ENCODE measurements at places on chromosomes 7 and 10. TPM values are rescaled to one million over a fixed set of nuclear protein-coding genes. Genes with fewer than 3 reads are reported as not detected.

DNA sequence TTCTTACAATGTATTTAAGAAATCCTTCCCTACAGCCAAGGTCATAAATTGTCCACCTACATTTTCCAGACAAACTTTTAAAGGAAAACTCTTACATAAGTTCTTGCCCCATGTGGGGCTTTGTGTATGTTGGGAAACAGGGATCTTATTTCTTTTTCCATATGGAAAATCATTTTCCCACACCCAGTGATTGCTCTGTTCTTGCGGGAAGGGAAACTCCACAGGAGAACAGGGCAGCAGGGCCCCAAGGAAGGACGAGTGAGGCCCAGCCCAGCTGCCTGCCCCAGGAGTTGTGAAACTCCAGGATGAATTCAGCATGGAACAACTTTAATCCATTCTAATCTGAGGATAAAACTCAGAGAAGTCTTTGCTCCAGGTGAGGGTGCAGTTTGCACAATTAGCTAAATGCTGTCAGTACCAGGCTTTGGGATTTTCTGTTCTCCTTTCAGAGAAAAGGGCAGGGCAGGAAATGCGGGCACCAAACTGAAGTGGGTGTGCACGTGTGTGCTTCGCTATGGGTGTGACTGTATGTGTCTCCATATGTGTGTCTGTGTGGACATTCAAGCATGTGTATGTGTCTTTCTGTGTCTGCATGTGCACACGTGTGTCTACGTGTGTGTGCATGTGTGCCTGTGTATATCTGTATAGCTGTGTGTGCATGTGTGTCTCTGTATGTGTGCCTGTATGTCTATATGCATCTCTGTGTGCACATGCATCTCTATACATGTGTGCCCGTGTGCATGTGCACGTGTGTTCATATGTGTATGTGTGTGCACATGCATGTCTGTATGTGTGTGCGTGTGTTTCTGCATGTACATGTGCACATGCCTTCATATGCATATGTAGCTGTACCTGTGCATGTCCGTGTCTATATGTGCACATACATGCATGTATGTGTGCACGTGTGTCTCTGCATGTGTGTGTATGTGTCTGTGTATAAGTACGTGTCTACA is 102.0 kb upstream of the FAM20C start:
- DNase-seq = peak; percentile 24

DNA sequence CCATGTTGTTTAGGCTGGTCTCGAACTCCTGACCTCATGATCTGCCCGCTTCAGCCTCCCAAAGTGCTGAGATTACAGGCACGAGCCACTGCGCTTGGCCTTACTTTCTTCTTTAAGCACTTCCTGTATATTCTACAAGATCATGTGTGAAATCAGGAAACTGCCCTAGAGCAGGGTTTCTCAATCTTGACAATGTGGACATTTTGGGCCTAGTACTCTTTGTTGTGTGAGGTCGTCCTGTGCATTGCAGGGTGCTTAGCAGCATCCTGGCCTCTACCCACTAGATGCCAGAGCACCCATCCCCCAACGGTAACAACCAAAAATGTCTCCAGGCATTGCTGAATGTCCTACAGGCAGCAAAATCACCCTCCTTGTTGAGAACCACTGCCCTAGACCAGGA is 24.7 kb downstream of the RRP12 start:
- no peak for DNase-seq

GRCh38 chr10:78211561-78212051 is 177.9 kb downstream of the RPS24 start:
- DNase-seq = peak; percentile 55

- no peak for DNase-seq
Measured at GRCh38 chr10:113003052-113003451, 53.0 kb downstream of the TCF7L2 start.

DNA sequence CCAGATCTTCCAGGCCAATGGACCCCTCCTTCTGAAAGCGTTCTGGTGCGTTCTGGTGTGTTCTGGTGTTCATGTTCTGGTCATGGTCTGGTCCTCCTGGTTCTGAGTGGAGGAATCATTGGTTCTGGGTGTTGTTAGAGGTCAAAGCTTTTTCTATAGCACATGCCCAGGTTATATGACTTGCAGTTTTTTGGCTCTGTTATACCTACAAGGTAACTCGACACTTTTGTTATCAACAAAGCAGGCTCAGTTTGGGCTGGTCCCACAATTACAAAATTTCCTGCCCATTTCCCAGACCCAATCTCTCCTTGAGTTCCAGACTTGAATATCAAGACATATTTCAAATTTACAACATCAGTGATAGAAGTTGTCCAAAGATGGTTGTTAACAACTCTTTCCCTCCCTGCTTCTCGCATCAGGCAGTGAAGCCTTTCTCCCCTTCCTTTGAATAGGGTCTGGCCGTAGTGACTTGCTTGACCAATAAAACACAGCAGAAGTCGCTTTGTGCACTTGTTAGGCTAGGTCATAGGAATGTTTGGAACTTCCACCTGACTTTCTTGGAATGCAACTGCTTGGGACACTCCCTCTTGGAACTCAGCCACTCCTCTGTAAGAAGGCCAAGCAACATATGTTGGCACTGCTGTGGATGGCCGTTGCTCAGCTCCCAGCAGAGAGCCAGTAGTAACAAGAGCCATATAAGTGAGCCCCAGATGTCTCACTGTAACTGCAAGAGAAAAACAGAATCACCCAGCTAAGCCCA is 83.1 kb upstream of the STEAP1B start:
- peak; percentile 91 for DNase-seq

- DNase-seq = no peak
Measured at GRCh38 chr7:34043461-34044305, 138.3 kb downstream of the BMPER start.

DNA sequence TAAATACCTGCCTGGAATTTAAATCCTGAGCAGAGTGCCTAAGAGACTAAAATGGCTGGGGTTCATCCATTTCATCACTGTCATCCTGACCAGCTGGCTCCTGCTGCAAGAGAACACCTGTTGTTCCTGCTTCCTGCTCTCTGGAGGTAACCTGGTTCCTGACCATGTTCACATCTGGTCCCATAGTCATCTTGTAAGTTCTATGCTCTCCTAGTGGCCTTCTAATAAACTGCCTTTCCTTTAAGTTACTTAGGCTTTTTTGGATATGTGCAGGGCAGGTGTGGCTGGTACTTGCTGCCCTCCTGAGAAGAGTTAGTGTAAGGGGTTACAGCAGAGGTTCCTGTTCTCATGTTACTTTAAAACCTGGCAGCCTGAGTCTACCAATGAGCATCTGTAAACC is 80.0 kb downstream of the NRCAM start:
- DNase-seq = no peak

DNA sequence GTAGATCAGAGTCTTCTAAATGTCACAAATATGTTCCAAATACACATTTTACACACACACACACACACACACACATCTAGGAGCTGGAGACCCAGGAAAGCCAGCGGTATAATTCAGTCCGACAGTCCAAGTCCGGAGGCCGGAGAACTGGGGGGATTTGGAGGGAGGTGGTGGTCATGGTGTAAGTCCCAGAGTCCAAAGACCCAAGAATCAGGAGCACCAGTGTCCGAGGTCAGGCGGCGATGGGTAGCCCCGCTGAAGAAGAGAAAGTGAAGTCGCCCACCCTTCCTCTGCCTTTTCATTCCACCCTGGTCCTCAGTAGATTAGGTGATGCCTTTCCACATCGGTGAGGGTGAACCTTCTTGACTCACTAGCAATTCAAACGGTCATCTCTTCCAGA is 154.8 kb downstream of the CAMK1D start:
- no peak for DNase-seq

DNA sequence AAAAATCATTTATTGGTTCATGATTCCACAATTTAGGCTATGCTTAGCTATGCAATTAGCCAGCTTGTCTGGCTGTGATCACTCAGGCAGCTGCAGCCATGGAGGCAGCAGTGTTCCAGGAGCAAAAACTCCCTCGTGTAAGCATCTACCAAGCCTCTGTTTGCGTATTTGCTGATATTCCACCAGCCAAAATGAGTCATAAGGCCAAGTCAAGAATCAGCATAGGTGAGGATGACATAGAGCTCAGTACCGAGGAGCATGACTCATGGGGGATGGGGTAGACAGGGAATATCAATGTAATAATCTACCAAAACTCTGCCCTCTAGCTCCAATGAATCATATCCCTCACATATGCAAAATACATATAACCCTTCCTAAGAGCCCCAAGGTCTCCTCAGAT is 63.3 kb downstream of the IMMP2L start:
- peak; percentile 8 for DNase-seq

- no peak for DNase-seq
Measured at GRCh38 chr7:54550471-54550870, 8.3 kb downstream of the VSTM2A start.

GRCh38 chr10:60735244-60735643 is 43.0 kb upstream of the CDK1 start:
- DNase-seq = no peak

GRCh38 chr7:157964016-157964415 is 623.6 kb downstream of the PTPRN2 start:
- no peak for DNase-seq

DNA sequence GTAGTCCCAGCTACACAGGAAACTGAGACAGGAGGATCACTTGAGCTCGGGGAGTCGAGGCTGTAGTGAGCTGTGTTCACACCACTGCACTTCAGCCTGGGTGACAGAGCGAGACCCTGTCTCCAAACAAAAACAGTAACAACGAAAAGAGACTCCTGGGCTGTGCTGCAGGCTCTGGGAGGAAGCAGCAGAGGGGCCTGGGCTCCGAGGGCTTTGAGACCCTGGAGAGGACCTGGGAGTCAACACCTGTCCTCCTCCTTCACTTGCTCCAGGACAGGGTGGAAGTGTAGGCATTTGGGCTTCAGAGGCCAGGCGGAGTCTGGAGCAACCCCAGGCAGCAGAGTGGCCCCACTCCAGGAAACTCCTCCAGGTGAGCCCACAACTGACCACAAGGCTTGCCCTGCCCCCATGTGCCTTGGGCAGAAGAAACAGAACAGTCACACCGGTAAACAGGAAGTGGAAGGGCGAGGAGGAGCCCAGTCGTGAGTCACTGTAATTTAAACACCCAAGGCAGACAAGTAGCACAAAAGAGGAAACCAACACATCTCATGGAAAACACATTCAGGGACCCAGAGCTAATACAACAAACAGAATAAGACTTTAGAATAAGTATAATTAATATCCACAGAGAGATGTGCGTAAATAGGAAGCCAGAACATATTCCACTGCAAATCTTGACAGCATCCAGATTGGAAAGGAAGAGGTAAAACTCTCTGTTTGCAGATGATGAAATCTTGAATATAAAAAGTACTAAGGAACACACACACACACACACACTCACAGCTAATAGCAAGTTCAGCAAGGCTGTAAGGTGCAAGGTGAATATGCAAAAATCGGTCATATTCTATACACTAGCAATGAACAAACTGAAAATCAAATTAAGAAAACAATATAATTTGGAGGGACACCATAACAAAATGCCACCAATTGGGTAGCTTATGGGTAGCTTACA is 20.5 kb upstream of the RASGEF1A start:
- DNase-seq = peak; percentile 36

- DNase-seq = no peak
Measured at GRCh38 chr10:82916941-82917340, 1041.9 kb downstream of the NRG3 start.

DNA sequence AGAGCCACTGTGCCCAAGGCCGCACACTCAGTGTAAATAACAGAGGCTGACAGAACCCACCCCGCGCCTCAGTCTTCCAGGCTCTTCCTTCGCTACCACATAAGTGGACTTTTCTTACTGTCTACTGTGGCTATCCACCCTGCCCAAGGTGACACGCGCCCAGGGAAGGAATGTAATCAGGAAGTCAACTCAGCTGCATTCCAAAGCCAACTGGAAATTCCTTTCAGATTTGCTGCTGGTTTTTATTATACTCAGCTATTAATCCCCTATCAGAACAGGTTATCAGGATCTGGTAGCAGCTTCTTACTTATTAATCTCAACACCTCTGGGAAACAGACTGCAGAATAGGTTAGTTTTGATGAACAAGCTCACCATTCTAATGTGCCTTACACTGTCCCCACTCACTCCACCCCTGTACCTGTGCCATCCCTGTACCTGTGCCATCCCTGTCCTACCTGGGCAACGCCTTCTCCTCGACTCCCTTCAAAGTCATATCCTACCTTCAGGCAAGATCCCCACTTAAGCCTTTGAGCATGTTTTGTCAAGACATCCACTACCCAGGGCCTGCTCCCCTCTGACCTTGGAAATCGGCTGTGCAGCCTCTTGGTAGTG is 90.7 kb downstream of the NHLRC2 start:
- peak; percentile 46 for DNase-seq

- DNase-seq = peak; percentile 41
Measured at GRCh38 chr10:111076191-111076681, 593 bp upstream of the ADRA2A start.

GRCh38 chr10:96973809-96974747 is 142.0 kb downstream of the LCOR start:
- no peak for DNase-seq

- peak; percentile 63 for DNase-seq
Measured at GRCh38 chr7:101094791-101095375, 9.6 kb downstream of the TRIM56 start.

DNA sequence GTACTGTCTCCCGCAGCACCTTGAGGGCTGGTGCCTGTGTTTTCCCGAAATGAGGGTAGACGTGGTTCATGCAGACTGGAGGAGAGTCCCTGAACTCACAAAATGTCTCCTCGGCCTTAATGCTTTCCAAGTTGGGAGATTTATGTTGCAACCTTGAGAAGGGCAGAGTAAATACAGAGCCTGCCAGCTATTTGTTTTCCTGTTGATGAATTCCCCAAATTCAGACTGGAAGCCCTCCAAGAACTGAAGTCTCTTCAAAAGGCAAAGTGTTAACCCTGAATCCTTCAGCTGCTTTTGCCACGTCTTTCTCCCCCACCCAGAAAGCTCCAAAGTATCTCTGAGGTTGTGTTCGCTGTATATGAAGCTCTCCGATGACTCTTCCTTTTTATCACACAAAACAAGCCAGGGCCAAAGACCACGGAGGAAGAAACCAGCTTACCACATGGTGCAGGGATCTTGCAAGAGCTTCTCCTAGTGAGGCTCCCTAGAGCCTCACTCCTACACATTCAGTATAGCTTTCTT is 254.7 kb upstream of the NFE2L3 start:
- no peak for DNase-seq

- DNase-seq = no peak
Measured at GRCh38 chr10:130737621-130738020, 573.9 kb downstream of the TCERG1L start.

- no peak for DNase-seq
Measured at GRCh38 chr7:49297958-49298357, 373.6 kb downstream of the CDC14C start.

GRCh38 chr10:80473692-80474596 is 19.8 kb downstream of the TSPAN14 start:
- no peak for DNase-seq

DNA sequence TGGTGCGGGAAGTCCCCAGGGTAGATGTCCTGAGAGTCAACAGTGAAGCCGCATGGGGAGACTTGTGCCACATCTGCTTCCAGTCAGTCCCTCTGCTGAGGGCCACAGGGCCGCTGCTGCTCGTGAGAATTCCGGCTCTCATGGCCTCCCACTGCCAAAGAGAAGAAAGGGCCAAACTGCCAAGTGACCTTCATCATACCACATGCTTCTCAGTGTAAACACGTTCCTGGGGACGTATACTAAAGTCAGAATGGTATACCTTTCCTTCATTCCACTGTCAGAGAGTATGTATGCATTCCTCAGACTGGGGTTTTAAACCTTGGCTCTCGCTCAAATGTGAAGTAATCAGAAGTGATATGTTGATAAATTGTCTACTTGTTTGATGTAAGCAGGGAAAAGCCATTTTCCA is 52.8 kb upstream of the SEC61G start:
- peak; percentile 74 for DNase-seq

The NXPH1 gene
- total RNA-seq = not detected

The FGF8 gene
- total RNA-seq = 0.39 TPM

The C7orf57 gene
- total RNA-seq = not detected

The ACSM6 gene
- not detected for total RNA-seq

The KCND2 gene
- total RNA-seq = not detected

The HNRNPH3 gene
- total RNA-seq = 146 TPM

The ZNF503 gene
- total RNA-seq = 2.7 TPM

The RNF148 gene
- 0.83 TPM for total RNA-seq

Measured in endothelial cell of umbilical vein (primary cell).